ENCODE measurements at places on chromosomes 7 and 10. TPM values are rescaled to one million over a fixed set of nuclear protein-coding genes. Genes with fewer than 3 reads are reported as not detected.
A peak's percentile ranks its signal among the peaks of the same experiment; 100 is the strongest.

GRCh38 chr10:35492386-35493195, 112.5 kb upstream of the GJD4 start:
- no peak for DNase-seq

DNA sequence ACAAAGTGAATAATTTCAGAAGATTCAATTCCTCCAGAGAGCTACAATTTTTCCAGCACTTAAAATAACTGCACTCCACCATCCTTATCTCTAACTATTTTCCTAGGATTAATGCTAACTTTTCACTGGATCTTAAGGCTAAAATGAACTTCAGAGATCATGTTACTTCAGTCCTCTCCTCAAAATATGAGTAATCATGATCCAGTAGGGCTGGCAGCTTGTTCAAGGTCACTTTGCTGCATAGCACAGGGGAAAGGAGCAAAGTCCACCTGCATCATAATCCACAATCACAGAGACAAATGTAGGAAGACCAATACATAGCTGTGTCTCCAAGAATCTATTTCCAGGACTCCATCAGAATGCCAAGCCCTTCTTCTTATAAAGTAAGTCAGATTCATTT, 150.3 kb downstream of the LRRTM3 start:
- DNase-seq: no peak

GRCh38 chr10:62373995-62374861, at the start of gene ZNF365:
Gene ZNF365 (plus strand): TSS chr10:62374369. CDS start chr10:62376194, 1,825 bp downstream.
- peak; percentile 69 for DNase-seq

DNA sequence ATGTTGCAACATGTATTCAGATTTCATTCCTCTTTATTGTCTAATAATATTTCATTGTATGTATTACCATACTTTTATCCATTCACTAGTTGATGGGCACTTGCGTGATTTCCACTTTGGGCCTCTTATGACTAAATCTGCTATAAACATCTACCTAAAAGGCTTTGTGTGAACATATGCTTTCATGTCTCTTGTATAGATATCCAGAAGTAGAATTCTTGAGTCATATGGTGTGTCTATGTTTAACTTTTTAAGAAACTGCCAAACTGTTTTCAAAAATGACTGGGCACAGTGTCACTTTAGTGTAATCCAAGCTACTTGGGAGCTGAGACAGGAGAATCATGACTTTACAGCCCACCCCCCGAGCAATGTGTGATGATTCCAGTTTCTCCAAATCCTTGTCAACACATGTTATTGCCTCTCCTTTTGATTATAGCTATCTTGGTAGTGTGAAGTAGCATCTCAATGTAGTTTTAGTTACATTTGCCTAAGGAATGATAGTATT, 618.9 kb upstream of the C7orf33 start:
- no peak for DNase-seq

DNA sequence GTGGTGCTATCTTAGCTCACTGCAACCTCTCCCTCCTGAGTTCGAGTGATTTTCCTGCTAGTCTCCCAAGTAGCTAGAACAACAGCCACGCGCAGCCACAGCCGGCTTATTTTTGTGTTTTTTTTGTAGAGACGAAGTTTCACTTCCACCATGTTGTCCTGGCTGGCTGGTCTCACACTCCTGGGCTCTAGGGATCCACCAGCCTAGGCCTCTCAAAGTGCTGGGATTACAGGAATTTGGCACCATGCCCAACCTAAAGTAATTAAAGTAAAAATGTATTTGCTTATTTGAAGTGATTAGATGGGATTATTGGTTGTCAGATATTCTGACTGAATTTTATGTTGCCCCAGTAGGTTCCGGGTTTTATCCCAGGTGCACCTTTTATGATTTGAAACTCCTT, 22.7 kb downstream of the LUC7L2 start:
- DNase-seq: no peak

DNA sequence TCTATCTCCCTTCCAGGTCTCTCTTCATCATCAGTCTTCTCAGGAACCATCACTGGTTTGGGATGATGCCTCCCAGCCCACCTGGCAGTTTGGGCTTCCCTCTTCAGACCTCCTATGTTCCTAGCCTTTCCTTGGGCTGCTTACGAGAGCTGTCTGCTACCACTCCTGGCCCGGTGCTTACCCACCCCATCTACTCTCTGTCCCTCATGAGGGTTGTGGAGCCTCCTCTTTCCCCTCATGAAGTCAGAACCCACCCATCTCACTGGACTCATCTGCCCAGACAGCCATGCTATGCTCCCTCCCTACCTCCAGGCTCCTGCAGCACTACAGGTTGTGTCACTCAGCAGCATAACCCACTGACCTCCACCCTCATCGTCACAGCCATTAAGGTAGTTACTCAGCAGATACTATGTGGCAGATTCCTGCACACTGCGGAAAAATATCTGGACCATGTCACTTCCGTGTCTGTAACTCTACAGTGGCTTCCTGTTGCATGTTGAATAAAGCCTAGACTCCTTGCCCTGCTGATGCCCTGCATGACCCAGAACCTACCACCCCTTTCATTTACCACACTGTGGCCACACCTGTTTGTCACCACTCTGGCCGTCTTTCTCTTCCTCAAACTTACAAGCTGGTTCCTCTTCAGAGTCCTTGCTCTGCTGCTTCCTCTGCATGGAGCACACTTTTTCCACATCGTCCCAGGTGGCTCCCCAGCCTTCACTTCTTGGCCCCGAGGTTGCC, 2.0 kb downstream of the DBNL start:
- DNase-seq: peak; percentile 73

DNA sequence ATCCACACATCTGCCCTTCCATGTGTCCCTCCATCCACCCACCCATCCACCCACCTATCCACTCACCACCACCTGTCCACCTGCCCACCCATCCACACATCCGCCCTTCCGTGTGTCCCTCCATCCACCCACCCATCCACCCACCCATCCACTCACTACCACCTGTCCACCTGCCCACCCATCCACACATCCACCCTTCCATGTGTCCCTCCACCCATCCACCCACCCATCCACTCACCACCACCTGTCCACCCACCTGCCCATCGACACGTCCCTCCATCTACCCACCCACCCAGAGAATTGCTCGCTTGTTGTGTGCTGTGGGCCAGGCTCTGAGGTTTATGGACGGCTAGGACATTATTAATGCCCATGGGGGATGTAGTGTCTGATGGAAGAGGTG, 500.2 kb downstream of the DNAJB6 start:
- DNase-seq: no peak

GRCh38 chr7:100358027-100358856, at the start of gene PILRB:
Gene PILRB (plus strand): TSS chr7:100358117. CDS start chr7:100358303, 186 bp downstream.
- DNase-seq: no peak

GRCh38 chr10:86583983-86584382, 62.4 kb upstream of the WAPL start:
- peak; percentile 34 for DNase-seq

- DNase-seq: no peak
These were observed 2.6 kb upstream of the DLX6 start for GRCh38 chr7:97002555-97003261.

DNA sequence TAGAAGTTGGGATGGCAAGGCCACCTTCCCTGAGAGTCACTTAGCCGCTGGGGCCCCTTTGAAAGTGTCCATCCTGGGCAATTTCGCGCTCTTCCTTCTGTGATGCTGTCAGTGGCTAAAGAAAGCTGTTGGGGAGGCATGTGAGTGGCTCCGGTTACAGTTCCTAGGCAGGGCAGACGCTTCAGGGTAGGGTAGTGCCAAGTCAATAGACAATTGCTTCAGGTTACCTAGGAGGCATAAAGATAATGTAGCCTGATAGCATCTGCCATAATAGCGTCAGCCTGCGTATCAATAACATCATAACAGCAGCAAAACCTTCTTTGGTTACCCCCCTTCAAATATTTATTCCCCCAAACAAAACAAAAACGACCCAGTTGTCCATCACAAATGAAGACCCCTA, at the start of gene FAM107B:
Gene FAM107B, minus strand, starts transcription at position 101 of the 400 bp plus-strand sequence. CDS start 234 bp downstream, outside the sequence.
- DNase-seq: no peak

Gene WAC
- total RNA-seq: 93.1 TPM

Gene CABCOCO1
- not detected for total RNA-seq

Gene SPDYE16
- total RNA-seq: 0.19 TPM

Gene SORCS1
- not detected for total RNA-seq

Gene TDRD1
- 0.76 TPM for total RNA-seq

Gene TRIL
- not detected for total RNA-seq

Gene IFIT1B
- total RNA-seq: not detected

Gene C10orf105
- 0.76 TPM for total RNA-seq

Measured in activated CD4-positive, alpha-beta memory T cell treated with anti-CD3 and anti-CD28 coated beads for 36 hours (primary cell).